Lung (tissue), 17 donors: ENCODE measurements at places on chromosomes 1 and 21. TPM values are rescaled to one million over a fixed set of nuclear protein-coding genes. Genes with fewer than 3 reads are reported as not detected.

Gene GJA9
- polyA plus RNA-seq: 0.05 TPM

Gene SNRNP40
- 29.5 TPM for polyA plus RNA-seq

Gene GPA33
- 0.69 TPM for polyA plus RNA-seq

Gene PLPPR4
- 0.37 TPM for polyA plus RNA-seq

Gene CELA2A
- polyA plus RNA-seq: 0.20 TPM

Gene TEDDM1
- polyA plus RNA-seq: not detected

Gene PLEKHG5
- polyA plus RNA-seq: 3.4 TPM

Gene EXTL1
- 0.18 TPM for polyA plus RNA-seq

Gene PLXNA2
- 27.6 TPM for polyA plus RNA-seq

Gene PTGER3
- polyA plus RNA-seq: 1.0 TPM

Gene CCNL2
- polyA plus RNA-seq: 230 TPM

Gene ENAH
- polyA plus RNA-seq: 21.5 TPM

Gene TMCO2
- not detected for polyA plus RNA-seq

Gene RSPO1
- polyA plus RNA-seq: 0.93 TPM

DNA sequence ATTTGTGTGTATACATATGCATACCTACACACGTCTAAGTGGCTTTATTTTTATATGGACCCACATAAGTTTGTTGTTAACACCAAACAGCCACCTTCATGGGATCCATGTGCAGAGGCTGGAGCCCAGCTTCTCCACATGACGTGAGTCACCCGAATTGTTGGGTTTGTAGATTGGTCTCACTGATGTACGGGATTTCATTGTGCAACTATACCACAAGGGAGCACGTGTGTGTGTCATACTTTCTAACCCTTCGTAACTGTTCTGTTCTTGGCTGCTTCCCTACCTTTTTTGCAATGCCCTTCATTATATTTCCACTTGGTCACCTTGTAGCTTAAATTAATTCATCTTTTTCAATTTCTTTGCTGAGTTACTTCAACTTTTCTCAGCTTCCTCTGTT is 21.0 kb downstream of the SPRTN start:
- no peak for DNase-seq

GRCh38 chr1:198597690-198598430 is 41.0 kb upstream of the PTPRC start:
- no peak for DNase-seq

DNA sequence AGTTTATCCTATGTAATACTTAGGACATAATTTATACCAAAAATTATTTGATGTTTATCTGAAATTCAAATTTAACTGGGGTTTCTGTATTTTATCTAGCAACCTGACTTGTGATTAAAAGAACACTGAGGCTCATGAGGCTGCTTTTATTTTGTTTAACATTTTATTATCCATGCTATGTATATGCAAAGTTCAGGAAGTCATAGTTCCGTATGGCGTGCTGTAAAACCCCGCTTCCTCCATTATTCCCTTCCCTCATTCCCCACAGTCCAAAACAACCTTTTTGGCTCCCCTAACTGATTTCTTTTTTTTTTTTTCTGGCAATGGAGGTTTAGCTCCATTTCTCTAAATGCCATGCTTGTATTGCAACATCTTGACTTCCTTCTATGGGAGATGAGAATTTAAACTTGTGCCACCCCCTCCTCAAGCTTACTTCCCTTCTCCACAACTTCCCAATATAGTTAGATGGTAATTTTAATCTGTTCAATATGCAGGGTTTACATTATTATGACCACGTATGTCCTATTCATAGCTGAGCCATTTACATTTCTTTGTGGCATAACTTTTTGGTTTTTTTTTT is 138.0 kb upstream of the DNAH14 start:
- DNase-seq: no peak

DNA sequence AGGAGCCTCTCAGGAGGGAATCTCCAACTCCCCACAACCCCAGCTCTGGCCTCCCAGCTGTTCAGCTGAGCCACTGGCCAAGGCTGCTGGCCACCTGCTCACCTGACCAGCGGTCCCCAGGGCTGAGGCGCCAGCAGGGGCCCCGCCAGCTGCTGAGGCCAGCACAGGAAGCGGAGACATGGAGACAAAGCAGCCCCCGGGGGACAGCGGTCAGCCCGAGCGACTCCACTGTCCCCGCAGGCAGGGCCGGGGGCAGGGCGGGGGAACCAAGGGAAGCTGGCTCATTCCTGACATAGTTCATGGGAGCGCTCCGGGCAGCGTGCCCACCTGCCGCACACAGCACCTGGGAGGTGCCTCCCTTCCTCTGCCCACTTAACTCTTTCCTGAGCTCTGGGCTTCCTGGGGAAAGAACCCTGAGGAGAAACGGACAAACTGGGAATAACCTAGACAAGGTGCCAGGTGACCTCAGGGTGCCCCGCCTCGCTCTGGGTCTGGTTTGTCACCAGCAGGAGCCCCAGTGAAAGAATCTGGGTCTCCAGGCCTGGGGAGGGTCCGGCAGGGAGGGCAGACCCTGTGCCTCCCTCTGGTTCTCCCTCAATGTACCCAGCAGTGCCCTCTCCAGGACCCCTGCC is 10.7 kb downstream of the EPHA2 start:
- peak; percentile 72 for DNase-seq

- no peak for DNase-seq
These were observed 82.0 kb downstream of the DISP1 start for GRCh38 chr1:222896630-222897526.

DNA sequence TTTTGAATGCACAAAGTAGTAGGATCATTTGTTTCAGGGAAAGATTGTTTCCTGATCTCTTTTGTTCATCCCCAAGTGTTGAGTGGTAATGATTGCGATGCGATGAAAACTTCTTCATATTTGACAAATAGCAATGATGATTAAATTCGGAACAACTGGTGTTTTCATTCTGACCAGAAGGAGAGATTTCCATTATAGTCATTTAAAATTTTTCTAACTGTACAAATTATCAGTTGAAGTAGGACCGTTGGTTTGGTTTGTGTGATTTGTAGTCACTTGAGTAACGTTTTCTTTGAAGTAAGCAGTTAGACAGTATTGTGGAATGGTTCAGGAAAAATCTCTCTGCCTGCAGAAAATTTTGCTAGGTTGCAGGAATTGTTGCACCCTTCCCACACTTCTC is 5.9 kb downstream of the NFYC start:
- DNase-seq: no peak

DNA sequence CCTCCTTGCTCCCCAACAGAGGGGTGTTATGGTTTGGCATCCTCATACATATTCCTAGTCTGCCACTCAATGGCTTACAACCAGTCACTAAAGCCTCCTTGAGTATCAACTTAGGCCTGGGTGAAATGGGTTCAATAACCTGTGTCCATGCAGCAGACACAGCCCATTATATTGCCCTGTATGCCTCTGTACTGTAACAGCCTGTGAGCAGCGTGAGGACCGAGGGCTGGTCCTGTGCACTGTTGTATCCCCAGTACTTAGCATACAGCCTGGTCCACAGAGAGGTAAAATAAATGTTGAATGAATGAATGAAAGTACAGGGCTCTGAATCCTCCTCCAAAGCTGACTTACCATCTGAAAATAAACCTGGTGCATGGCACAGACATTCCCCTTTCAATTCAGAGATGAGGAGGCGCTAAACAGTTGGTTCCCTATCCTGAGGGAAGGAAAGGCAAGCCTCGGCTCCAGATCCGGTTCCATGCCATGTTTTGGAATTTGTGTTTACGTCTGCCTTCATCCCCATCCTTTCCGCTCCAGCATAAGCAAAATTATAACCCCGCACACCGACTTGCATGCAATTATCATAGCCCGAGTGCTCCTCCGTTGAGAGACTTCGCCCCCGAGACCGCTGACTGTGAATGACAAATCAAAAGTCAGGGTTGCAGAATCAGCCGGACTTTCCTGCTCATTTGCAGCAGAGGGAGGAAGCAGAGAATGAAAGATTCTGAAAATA is 45.0 kb upstream of the DNAJC6 start:
- peak; percentile 45 for DNase-seq

- no peak for DNase-seq
These were observed 38.0 kb downstream of the PRRX1 start for GRCh38 chr1:170701962-170702361.

- no peak for DNase-seq
These were observed 37.8 kb upstream of the S1PR1 start for GRCh38 chr1:101198842-101199636.

DNA sequence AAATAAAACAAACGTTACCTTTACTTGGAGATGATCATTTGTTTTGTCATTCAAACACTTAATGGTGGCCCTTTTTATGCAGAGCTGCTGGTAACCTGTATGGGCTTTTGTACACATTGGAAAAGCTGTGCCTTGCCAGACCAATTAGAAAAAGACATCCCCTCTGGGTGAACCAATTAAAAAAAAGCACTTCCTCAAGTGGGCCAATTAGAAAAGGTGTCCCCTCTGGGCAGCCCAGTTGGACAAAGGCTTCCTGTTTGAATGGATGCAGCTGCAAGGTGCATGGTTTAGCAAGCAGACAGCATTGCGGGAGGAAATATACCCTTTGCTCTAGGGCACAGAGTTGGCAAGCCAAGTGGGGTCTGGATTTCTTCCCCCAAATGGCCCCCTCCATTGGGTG is 21.6 kb downstream of the HUNK start:
- DNase-seq: no peak

- peak; percentile 83 for DNase-seq
These were observed 14.6 kb upstream of the TENT5C start for GRCh38 chr1:117591252-117591651.

DNA sequence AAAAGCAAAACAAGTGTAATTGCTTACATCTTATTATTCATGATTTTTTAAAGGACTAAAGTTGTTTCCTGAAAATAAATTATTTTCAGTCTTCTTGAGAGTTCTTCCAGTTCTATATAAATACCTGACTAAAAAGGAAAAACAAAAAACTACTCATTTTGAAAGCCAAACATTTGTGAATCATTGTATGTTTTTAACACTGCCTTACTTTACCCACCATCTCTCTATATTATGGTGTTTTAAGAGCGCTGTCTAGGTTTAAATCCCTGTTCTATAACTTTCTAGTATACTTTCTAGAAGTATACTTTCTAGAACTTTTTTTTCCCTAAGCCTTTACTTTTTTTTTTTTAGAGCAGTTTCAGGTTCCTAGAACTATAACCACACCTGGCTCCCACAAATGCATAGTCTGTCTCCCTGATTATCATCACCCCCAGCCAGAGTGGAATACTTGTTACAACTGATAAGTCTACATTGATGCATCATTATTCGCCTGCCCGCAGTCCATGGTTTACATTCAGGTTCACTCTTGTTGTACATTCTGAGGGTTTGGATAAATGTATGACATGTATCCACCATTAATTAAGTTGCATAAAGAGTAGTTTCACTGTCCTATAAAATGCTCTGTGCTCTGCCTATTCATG is 9.8 kb downstream of the RSBN1 start:
- no peak for DNase-seq

GRCh38 chr1:3612123-3612522 is 815 bp upstream of the MEGF6 start:
- DNase-seq: no peak

DNA sequence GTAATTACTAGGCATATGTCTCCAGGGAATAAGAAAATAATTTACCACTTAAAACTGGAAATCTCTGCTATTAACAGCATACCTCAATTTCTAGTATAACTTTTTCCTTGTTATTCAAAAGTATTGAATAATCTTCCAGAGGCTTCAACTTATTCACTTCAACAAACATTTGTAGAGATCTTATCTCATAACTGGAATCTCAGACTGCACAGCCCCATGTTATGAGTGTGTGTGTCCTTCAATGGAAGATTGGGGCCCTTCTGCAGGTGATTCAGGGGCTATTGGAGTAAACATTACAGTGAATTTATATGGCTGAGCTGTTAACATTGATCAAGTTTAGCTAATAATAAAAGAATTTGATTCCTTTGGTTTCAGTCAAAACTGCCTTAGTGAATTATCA is 946.1 kb downstream of the TTLL7 start:
- no peak for DNase-seq

- no peak for DNase-seq
These were observed 17.9 kb downstream of the CLDN14 start for GRCh38 chr21:36461918-36462486.

GRCh38 chr1:234748066-234748465 is 138.1 kb upstream of the IRF2BP2 start:
- DNase-seq: no peak

DNA sequence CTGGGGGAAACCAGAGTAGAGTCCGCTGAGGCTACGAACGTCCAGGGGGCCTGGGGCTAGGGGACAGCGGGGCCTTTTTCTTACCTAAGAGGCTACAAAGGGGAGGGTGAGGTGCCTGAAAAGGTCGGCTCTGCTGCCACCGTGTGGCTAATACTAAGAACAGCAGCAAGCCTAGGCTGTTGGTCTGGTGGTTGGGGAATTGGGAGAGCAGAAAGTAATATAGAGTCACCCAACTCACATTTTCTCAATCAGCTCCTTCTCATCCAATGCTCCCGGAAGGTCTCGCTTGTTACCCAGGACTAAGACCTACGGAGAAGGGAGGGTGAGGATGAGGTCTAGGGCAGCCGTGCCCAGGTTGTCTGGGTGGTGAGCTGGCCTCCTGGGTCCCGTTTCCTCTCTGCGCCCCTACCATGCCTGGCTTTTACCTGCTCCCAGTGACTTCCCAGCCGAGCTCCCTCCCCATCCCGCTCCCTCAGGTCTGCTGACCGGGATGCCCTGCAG is 9.3 kb downstream of the ARL8A start:
- DNase-seq: peak; percentile 60

DNA sequence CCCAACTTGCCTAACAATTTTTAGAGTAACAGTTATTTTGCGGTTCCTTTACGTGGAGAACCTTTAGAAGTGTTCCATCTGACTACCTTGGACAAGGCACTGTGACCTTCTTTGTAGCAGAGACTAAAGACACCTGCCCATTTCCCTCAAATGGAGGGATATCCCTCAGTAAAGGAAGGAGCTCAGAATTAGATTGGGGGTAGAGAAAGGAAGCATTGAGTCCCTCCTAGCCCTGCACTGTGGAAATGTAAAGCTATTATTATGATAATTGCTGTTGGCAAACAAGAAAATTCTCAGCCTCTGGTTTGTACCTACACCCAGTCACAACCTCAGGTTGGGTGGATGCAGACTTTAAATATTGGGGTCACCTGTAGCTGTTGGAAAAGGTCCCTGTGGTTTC is 72.6 kb upstream of the MACF1 start:
- DNase-seq: no peak

GRCh38 chr1:208058756-208059155 is 147.8 kb upstream of the CD34 start:
- no peak for DNase-seq

- DNase-seq: no peak
These were observed 90.7 kb downstream of the CDC7 start for GRCh38 chr1:91591175-91591974.

- no peak for DNase-seq
These were observed 21.3 kb downstream of the TNFRSF1B start for GRCh38 chr1:12188115-12188514.

- DNase-seq: no peak
These were observed 239.9 kb downstream of the PAPPA2 start for GRCh38 chr1:176702901-176703300.

GRCh38 chr21:15837645-15838044 is 107.9 kb downstream of the USP25 start:
- no peak for DNase-seq

DNA sequence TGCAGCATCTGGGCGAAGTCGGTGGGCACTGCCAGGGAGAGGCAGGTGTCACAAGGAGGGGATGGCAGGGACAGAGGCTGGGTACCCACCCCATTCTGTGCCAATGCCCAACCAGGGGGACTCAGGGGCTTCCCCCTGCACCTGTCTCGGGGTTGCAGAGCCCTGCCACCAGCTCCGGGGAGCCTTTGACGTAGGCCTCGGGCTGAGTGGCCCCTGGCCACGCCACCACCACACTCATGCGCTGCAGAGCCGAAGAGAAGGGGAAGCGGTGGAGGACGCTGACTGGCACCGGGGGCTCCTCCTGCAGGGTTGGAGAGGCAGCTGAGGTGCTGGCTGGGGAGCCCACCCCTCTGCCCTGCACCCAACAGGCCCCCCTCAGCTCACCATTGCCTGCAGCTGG is 11.7 kb upstream of the MFAP2 start:
- DNase-seq: no peak
